Jurkat, Clone E6-1 (cell line): ENCODE measurements at places on chromosomes 16 and 17.

DNA sequence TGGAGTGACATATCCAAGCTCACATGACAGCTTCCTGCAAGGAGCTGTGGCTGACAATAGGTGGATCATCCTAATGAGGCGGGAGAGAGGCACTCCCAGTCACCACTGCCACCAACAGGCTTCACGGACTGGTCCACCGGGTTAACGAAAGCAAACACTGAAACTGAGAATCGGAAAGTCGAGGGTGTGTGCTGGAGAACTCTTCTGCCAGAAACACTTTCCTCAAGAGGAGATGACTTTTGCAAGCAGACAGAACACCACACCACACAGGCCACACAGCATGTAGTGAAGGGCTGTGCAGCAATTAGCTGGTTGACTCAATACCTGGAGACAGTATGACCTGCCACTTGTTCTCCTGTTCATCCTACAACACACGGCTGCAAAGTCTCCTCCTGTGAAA is 53.0 kb upstream of the DNAJA2 start:
- no peak for DNase-seq

DNA sequence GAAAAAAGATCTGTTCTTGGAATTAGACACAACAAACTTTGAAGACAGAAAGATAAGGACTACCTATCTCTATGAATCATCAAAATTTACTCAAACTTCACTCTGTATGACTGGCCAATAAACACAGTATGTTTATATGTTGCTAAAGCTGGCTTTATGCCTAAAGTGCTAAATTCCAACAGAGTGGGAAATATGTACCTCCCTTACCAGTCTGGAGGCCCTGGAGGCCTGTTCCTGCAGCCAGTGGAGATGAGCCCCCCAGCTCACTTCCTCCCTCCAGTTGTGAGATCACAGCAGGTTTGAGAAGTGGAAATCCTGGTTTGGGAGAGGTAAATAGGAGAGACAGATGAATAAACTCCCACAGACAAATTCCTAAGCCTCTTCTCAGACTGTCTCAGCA is 9.0 kb downstream of the ZNF23 start:
- DNase-seq = no peak

DNA sequence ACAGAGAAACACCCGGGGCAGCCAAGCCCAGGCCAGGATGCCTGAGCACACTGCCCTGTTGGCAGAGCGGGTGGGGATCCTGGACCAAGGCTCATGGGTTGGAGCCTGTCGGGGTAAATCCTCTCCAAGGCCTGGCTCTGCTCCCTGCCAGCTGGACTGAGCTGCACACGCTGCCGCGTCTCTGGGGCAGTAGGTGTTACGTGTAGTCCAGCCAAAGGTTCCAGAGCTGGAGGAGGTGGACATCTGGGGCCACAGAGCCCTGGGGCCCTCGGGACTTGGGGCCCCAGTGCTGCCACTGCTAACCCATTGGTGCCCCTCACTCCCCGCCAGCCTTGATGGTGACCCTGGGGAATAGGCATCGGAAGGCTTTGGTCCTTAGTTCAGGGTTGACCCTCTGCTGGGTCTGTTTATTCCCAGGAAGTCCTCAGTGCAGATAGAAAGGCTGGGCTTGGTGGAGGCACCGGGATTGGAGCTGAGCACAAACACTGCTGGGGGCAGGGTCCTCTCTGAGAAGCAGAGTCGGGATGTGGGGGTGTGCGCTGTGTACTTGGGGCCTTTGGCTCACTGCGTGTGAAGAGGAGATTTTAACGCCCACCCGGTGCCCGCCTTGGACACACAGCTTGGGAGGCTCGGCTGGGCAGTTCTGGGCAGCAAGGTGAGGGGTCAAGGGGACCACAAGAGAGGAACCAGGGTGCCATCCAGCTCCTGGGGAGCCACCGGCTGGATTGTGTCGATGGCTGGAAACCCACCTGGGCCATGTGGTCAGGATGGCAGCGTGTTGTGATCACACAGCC is 16.3 kb upstream of the CBX4 start:
- no peak for DNase-seq

- peak; percentile 32 for DNase-seq
Observed at GRCh38 chr17:79933863-79934652, 94.8 kb upstream of the CBX4 start.
